ENCODE measurements at places on chromosomes 11 and 22.

DNA sequence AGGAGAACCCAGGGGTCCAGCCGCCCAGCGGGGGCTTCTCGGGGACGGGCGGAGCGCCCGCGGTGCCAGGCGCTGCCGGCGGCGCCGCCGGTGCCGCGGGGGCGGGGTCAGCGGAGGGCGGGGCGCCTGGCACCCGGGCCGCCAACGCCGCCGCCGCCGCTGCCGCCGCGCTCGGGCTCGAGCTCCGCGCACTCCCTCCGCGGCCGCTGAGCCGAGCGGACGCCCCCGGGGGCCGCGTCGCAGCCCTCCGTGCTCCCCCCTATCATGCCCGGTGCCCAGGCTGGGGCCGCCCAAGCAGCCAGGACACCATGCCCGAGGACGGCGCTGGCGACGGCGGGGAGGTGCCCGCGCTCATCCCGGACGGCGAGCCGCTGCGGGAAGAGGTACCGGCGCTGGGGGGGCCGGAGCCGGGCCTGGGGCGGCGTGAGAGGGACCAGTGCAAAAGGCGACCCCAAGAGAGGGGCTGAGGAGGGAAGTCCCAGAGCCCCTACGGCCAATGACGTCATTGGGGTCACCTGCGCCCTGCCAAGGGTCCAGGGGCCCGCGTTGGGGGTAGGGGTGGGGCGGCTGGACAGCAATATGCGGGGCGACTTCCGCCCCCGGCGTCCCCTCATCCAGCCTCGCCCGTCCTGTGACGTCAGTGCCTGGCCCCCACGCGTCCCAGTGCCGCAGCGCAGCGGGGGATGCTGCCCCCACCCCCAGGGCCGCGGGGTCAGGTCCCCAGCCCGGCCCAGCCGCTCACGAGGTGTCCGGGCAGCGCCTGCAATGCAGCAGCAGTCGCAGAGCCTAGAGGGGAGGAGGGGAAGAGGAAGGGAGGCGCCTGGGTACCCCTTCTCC lies at the start of gene TMEM151A:
Gene TMEM151A (plus strand): TSS at position 189 of the 837 bp plus-strand sequence. CDS start 120 bp downstream, at position 309.
- H3K4me3 ChIP-seq, result no peak within 1 kb of the TSS
- DNase-seq, result no peak
- no peak within 1 kb of the TSS for H3K27ac ChIP-seq
- peaks cover 11% of the 10 kb centered on the region for H3K36me3 ChIP-seq
- H3K4me1 ChIP-seq, result peaks cover 31% of the 10 kb centered on the region
- no peaks in the 10 kb centered on the region for H3K27me3 ChIP-seq

GRCh38 chr11:10653946-10654810 lies 39.4 kb downstream of the IRAG1 start:
- no peak overlapping the region for H3K27ac ChIP-seq
- H3K4me3 ChIP-seq, result no peak overlapping the region
- DNase-seq, result peak; percentile 62
- H3K36me3 ChIP-seq, result no peaks in the 10 kb centered on the region
- H3K27me3 ChIP-seq, result no peaks in the 10 kb centered on the region

GRCh38 chr11:11510939-11511338 lies 110.9 kb downstream of the GALNT18 start:
- H3K4me1 ChIP-seq, result peaks cover 4% of the 10 kb centered on the region
- H3K4me3 ChIP-seq, result no peak overlapping the region
- no peaks in the 10 kb centered on the region for H3K27me3 ChIP-seq
- DNase-seq, result no peak

DNA sequence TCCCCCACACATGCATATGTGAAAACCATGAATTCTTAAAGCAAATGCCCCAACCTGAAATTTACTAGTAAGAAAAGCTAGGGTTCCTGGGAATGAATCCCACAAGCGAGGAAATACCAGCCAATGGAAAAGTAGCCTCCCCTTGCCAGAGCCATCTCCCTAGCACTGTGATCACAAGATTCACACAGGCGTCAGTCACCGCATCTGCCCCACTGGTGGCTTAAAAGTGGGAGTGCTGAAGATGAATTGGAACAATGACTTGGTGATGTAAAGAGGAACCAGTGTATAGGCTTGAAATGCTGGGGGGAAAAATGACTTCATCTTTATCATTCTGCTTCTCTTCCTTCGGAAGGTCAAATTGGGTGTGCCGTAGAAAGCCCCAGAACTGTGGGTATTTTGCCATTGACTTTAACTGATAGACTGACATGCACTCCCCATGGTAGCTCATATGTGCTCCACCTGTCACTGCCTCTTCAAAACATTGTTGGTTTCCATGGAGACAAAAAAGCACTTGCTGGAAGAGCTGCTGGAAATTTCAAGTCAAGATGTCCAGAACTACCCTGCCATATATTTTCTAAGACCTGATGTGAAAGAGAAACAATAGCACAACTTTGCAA lies 19.2 kb upstream of the ASPHD2 start:
- H3K27ac ChIP-seq, result no peak overlapping the region
- no peaks in the 10 kb centered on the region for H3K36me3 ChIP-seq
- DNase-seq, result no peak
- no peaks in the 10 kb centered on the region for H3K4me1 ChIP-seq

DNA sequence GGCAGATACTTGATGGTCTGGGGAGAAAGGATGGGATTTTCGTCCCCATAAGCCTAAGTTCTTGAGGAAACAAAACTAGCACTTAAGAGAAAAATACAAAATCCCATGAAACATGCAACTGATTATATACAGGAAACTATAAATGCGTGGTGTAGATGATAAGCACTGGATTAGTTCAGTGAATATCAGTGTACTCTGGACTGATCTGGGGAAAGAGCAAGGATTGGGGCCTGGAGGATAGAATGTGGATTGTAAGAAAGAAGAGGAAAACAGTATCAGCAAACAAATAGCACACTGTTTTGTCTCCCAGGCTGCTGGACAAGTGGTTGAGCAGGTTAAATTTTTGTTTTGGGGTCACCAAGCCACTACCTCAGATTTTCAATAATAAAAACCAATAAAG lies 49.8 kb downstream of the DCUN1D5 start:
- no peaks in the 10 kb centered on the region for H3K4me1 ChIP-seq
- DNase-seq, result peak; percentile 72
- peak overlapping the region; percentile 20 for H3K27ac ChIP-seq
- H3K27me3 ChIP-seq, result no peaks in the 10 kb centered on the region
- H3K4me3 ChIP-seq, result no peak overlapping the region

DNA sequence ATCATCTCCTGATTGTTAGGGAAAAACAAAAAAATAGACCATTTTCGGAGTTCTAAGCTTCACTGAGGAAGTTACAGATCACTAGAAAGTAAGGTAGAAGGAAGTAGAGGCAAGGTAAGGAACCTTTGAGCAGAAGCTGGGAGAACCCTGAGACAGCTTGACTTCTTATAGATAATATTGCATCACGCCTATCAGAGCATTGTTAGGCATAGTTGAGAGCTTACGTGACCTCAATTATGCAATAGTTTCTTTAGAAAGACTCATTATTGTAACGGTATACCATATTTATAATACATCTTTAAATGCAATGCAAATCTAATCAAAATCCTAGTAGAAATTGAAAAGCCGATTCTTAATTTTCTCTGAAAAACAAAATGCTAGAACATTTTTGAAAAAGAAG lies 4.9 kb downstream of the TBRG1 start:
- DNase-seq, result no peak
- no peak overlapping the region for H3K4me3 ChIP-seq
- H3K4me1 ChIP-seq, result peaks cover 5% of the 10 kb centered on the region
- no peak overlapping the region for H3K27ac ChIP-seq
- H3K27me3 ChIP-seq, result no peaks in the 10 kb centered on the region
- H3K36me3 ChIP-seq, result peaks cover 14% of the 10 kb centered on the region

DNA sequence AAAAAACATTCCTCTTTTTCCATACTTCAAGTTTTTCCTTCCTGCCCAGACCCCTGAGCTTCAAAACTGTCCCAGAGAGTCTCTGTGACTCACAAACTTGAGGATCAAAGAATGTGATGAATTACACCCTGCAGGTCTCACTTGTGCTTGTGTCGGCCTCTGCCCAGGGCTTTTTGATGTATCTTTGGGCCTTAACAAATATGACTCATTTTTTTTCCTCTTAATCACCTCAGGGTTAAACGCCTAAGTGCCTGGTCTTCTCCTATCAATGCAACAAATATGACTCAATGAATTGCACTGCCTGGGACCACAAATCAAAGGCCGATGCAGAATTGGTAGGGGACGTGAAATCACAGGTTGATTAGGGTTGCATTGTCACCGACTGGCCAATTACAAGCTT lies 267.7 kb downstream of the LARGE1 start:
- no peak overlapping the region for H3K27ac ChIP-seq
- H3K4me3 ChIP-seq, result no peak overlapping the region
- no peaks in the 10 kb centered on the region for H3K27me3 ChIP-seq
- H3K36me3 ChIP-seq, result peaks cover 2% of the 10 kb centered on the region
- DNase-seq, result no peak

GRCh38 chr11:43788421-43788820 lies 92.2 kb upstream of the ALKBH3 start:
- no peak overlapping the region for H3K4me3 ChIP-seq
- H3K27me3 ChIP-seq, result no peaks in the 10 kb centered on the region
- DNase-seq, result peak; percentile 24

DNA sequence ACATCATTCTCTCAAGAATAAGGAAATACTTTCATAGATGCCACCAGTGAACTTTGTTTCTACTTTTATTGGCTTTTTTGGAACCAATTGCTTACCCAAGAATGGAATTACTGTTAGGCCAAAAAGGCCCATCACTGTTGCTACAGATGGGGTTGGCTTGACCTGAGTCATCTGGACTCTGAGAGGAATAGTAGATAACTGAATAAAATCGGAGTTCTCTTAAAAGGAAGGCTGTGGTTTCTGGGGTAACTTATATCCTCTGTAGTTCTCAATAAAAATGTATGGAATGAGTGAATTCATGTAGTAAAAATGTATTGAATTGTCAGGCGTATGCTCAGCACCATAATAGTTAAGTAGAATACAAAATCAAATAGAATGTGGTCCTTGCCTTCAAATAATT lies 56.6 kb downstream of the ARHGEF12 start:
- H3K4me1 ChIP-seq, result peaks cover 23% of the 10 kb centered on the region
- no peak overlapping the region for H3K27ac ChIP-seq
- no peaks in the 10 kb centered on the region for H3K36me3 ChIP-seq
- H3K27me3 ChIP-seq, result no peaks in the 10 kb centered on the region

- H3K4me1 ChIP-seq, result no peaks in the 10 kb centered on the region
- H3K27me3 ChIP-seq, result peaks cover under 1% of the 10 kb centered on the region
- no peak overlapping the region for H3K4me3 ChIP-seq
- no peak for DNase-seq
- no peaks in the 10 kb centered on the region for H3K36me3 ChIP-seq
Observed at GRCh38 chr22:39255449-39256185, 10.8 kb upstream of the PDGFB start.

DNA sequence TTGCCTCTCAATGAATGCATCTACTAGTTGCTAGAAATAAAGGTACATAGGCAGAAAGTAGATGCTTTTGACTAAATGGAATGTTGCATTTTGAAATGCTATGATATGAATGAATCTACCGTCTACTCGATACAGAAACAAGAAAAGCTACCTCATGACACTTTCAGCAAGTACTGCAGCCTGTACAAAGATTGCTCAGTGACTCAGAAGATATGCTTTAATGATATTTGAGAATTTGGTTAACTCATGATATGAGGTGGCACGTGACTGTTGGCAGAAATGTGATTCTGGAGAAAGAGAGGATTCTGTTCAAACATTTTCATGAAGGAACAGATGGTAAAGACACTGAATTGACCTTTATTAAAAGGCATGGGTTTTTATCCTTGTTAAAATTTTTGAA lies 76.0 kb downstream of the HSD17B12 start:
- H3K4me3 ChIP-seq, result no peak overlapping the region
- H3K27ac ChIP-seq, result no peak overlapping the region
- H3K27me3 ChIP-seq, result no peaks in the 10 kb centered on the region
- no peaks in the 10 kb centered on the region for H3K4me1 ChIP-seq
- no peaks in the 10 kb centered on the region for H3K36me3 ChIP-seq

- DNase-seq, result no peak
- no peak overlapping the region for H3K4me3 ChIP-seq
- no peaks in the 10 kb centered on the region for H3K27me3 ChIP-seq
- H3K27ac ChIP-seq, result no peak overlapping the region
Observed at GRCh38 chr11:30155428-30155827, 75.4 kb upstream of the FSHB start.

DNA sequence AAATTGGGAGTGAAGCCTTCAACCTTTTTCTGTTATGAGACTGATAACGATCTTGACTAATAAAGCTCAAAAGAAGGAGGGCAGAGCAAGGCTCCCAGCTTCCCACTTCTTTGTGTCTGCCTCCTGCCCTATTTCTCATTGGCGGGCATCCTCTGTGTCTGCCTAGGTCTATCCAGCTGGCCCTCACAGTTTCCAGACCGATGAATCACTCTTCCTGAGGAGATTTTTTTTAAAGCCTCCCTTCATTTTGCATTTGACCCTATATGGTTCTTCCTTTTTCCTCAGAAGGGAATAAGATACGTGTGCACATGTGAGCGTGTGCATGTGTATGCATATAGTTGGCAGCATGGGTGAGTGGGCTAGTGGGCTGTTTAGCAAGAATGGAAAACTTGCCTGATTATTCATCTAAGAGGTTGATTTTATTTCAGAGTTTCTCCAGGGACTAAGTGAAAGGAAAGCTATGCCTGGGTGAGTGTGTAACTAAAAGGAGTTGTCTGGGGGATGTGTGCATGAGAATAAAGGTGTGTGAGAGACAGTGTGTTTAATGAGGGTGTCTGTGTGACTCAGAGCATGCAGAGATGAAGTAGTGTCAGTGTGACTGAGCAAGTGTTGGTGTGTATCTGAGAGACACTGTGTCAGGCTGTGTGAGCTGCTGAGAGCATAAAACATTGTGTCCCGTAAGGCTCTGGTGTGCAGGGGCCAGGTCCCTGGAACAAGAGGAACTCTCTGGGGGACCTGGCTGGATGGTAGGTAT lies 12.2 kb downstream of the PHLDB1 start:
- H3K4me1 ChIP-seq, result peaks cover 2% of the 10 kb centered on the region
- H3K27ac ChIP-seq, result peak overlapping the region; percentile 62
- no peaks in the 10 kb centered on the region for H3K27me3 ChIP-seq
- H3K36me3 ChIP-seq, result no peaks in the 10 kb centered on the region

- H3K4me1 ChIP-seq, result peaks cover 9% of the 10 kb centered on the region
- H3K4me3 ChIP-seq, result no peak overlapping the region
- no peak overlapping the region for H3K27ac ChIP-seq
- DNase-seq, result no peak
- no peaks in the 10 kb centered on the region for H3K27me3 ChIP-seq
- H3K36me3 ChIP-seq, result no peaks in the 10 kb centered on the region
Observed at GRCh38 chr11:96279896-96280290, 63.1 kb downstream of the MAML2 start.

- no peaks in the 10 kb centered on the region for H3K36me3 ChIP-seq
- peak; percentile 54 for DNase-seq
- H3K4me1 ChIP-seq, result peaks cover 21% of the 10 kb centered on the region
- H3K27me3 ChIP-seq, result no peaks in the 10 kb centered on the region
- no peak overlapping the region for H3K4me3 ChIP-seq
- H3K27ac ChIP-seq, result no peak overlapping the region
Observed at GRCh38 chr11:119567688-119568582, 145.0 kb upstream of the THY1 start.

- no peak overlapping the region for H3K4me3 ChIP-seq
- no peaks in the 10 kb centered on the region for H3K27me3 ChIP-seq
- peaks cover 14% of the 10 kb centered on the region for H3K4me1 ChIP-seq
- no peaks in the 10 kb centered on the region for H3K36me3 ChIP-seq
- H3K27ac ChIP-seq, result no peak overlapping the region
Observed at GRCh38 chr11:110565357-110566336, 135.9 kb downstream of the FDX1 start.

All from small intestine (tissue), 16 donors.